Thoracic aorta (tissue), 2 donors: ENCODE measurements at places on chromosomes 2 and 18. TPM values are rescaled to one million over a fixed set of nuclear protein-coding genes. Genes with fewer than 3 reads are reported as not detected.

The GNAL gene
- total RNA-seq, result 4.2 TPM

The CCDC121 gene
- total RNA-seq, result 1.9 TPM

The DSEL gene
- total RNA-seq, result 34.1 TPM

The UGT1A4 gene
- total RNA-seq, result not detected

The CPLX4 gene
- total RNA-seq, result not detected

The ZNF516 gene
- total RNA-seq, result 19.5 TPM

The DDX1 gene
- 61.3 TPM for total RNA-seq

The TTLL4 gene
- 24.1 TPM for total RNA-seq

The EML6 gene
- total RNA-seq, result 0.92 TPM

The UGT1A3 gene
- total RNA-seq, result not detected

The ANKRD30BL gene
- total RNA-seq, result not detected

The GYPC gene
- 185 TPM for total RNA-seq

The FHOD3 gene
- 19.8 TPM for total RNA-seq

The ME2 gene
- total RNA-seq, result 73.6 TPM

The TDRD15 gene
- 0.14 TPM for total RNA-seq

The MALL gene
- 27.6 TPM for total RNA-seq

The DNPEP gene
- 42.7 TPM for total RNA-seq

The ELOA2 gene
- not detected for total RNA-seq

The PAX3 gene
- total RNA-seq, result not detected

The ACKR3 gene
- total RNA-seq, result 68.8 TPM

The SCN7A gene
- total RNA-seq, result 9.0 TPM

The NEB gene
- 8.6 TPM for total RNA-seq
